ENCODE measurements at places on chromosomes 7 and 10.

DNA sequence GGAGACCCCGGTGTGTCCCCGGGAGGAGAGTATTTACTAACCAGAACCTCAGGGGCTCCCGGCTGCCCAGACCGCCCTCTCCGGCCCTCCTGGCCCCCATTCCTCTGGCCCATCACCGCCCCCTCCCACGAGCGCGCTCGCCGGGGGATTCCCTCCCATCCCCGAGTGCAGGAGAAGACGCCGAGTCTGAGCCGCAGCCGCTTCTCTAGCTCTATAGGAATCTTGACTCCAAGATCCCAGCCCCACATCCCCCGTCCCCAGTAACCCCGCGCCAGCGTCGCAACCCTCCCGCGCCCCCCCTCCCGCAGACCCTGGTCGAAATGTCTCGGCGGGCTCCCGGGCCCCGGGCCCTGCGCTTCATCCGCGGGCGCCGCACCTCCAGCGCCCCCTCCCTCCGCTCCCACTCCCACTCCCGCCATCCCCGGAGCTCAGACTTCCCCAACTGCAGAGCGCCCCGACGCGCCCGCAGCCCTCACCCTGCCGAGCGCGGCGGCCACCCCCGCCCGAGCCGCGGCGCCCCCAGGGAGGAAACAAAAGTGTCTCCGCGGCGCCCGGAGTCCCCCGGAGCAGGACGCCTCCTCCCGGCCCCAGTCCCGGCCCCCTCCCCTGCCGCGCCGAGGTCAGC lies 541 bp downstream of the ELMO1 start:
- no peak for DNase-seq

GRCh38 chr10:107649249-107649648 lies 484.7 kb upstream of the SORCS1 start:
- DNase-seq = no peak

DNA sequence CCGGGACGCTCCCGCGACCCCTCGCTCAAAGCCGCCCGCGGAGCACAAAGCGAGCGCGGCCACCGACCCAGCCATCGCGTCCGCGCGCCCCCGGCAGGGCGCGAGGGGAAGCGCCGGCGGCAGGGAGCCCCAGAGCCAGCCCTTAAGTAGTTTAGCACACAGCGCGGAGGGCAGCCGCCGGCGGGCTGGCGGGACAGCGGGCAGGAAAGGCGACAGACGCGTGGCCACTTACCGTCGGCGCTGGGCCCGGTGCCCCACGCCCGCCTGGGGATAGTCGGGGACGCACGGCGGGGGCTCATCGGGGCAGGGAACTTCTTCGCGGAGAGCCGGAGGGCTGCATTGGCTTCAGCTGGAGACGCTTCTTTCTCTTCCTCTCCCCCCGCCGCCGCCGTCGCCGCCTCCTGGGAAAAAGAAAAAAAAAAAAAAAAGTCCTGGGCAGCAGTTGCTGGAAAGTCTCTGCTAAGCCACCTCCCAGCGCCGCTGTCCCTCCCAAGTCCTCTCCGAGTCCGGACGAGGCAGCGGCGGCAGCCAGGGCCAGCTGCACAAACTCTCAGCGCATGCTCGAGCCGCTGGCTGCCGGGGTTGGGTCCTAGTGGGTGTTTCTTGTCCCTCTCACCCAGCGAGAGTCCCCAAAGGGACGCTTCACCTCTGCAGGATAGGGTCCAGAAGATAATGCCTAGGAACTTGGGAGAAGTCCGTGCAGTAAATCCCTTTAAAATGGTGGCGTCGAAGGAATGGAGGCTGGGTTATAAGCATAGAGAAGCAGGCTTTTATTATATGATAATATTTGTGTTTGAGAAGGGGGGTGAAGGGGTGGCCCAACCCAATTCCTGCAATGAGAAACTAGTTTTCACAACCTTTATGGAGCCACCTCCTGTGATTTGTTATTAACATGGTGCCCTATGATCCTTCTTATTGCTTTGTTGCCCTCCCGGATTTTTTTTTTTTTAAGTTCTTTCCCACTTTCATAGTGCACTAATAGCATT lies at the start of gene TSPAN12:
Gene TSPAN12, minus strand, starts transcription at position 557 of the 986 bp plus-strand sequence. CDS start 1,381 bp downstream, outside the sequence.
- DNase-seq = no peak

- no peak for DNase-seq
These were observed 43.7 kb upstream of the DLD start for GRCh38 chr7:107847168-107847835.

DNA sequence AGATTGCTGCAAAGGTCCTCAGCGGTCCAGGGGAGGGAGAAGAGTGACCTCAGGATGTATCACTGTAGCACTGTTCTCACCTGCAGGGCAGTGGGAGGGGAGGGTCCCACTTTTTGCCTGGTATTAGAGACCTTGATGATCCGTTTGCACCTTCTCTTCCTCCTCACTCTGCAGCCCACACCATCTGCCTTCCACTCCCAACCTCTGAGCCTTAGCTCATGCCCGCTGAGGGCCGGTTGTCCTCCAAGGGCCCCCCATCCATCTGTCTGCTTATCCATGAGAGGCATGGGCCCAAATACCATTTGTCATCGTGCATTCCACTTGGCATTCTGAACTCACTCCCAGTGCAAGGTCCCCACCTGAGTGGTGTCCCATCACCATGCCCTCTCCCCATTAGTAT lies 64.6 kb upstream of the PCBD1 start:
- DNase-seq = no peak

GRCh38 chr7:141477865-141478264 lies 73.3 kb upstream of the AGK start:
- DNase-seq = no peak

Data from T-cell (primary cell).